ENCODE measurements at places on chromosomes 2 and 18.

- DNase-seq = no peak
Observed at GRCh38 chr2:202460119-202460518, 84.0 kb downstream of the BMPR2 start.

GRCh38 chr18:33606621-33607020 lies 28.6 kb downstream of the ASXL3 start:
- DNase-seq = no peak

DNA sequence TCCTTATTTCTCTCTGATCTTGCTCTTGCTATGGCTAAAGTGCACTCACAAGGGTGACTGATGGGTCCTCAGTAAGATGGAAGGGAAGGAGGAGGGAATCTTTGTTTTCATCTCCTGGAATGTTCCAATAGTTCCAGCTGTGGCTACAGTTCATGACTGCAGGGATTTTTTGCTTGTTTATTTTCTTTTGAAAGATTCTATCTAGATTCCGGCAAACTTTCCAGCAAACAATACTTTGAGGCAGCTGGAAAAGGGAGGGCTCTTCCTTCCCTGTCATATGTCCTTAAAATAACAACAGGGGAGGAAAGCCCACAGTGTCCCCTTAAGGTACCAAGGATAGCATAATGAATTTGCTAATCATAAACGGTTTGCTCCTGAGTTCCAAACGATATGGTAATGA lies 111.3 kb upstream of the SLC14A2 start:
- no peak for DNase-seq

- no peak for DNase-seq
Observed at GRCh38 chr18:45066210-45066609, 385.5 kb downstream of the SETBP1 start.

- no peak for DNase-seq
Observed at GRCh38 chr18:3985664-3986063, 469.4 kb downstream of the DLGAP1 start.

DNA sequence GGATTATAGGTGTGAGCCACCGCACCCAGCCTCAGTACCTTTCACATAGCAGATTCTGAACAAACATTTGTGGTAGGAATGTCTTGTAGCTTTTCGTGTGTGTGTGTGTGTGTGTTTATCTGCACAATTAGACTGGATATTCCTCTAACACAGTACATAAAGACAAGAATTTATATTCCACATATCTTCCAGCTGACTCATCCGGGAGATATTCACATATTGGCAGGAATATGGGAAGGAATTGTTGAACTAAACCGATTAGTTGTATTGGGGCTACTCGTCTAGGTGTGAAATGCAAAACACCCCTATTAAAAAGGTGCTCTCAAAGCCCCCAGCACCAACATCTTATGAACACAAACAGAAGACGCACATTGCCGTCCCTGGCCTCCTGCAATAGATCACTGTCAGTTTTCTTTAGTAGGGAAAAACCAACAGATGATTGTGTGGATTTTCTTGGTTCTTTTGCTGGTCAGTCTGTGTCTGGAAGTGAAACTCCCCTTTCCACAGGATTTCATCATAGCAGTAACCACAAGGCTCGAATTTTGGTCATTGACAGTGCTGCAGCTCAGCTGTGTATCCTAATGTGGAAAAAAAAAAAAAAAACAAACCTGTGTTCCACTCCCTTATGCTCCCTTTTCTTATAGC lies 208.5 kb upstream of the ACVR2A start:
- DNase-seq = no peak

GRCh38 chr2:218329027-218329825 lies 27.4 kb upstream of the CATIP start:
- DNase-seq = no peak

DNA sequence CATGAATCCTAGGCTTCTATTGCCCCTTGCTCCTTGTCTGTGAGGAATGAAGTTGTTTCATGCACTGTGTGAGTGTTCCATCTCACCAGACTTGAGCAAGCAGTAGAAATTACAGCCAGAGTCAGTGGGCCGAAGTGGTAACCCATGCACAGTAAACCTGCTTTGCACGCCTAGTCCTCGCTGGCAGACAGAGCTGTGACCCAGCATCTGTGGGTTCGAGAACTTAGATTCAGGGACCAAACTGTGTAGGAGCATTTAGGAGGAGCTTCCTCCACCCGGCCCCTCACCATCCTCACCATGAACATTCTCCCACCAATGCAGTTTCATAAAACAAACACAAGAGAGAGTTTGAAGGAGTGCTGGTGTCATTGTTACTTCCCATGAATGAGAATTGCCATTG lies 21.6 kb upstream of the TEX51 start:
- DNase-seq = no peak

DNA sequence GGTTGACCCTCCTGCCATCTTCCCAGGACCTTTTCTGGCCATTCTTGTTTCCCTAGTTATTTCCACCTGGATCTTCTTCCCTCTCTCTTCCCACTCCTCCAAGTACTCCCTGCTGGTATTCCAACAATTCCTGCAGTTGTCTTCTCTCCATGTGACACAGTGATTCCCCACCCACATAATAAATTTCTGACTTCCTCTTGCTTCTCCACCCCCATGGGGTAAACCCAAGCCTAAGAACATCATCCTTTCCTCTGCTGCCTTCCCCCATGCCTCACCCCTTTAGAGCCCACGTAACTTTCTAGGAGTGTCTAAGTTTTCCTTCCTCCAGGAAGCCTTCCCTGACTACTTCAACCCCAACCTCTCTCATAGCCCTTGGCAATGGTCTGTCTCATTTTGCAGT lies 72.6 kb downstream of the CELF4 start:
- no peak for DNase-seq

GRCh38 chr2:237307474-237307873 lies 106.5 kb downstream of the COL6A3 start:
- DNase-seq = no peak

GRCh38 chr2:206915121-206915520 lies 24.2 kb upstream of the CPO start:
- DNase-seq = no peak

- no peak for DNase-seq
Observed at GRCh38 chr2:215862351-215862771, 151.0 kb downstream of the MREG start.

DNA sequence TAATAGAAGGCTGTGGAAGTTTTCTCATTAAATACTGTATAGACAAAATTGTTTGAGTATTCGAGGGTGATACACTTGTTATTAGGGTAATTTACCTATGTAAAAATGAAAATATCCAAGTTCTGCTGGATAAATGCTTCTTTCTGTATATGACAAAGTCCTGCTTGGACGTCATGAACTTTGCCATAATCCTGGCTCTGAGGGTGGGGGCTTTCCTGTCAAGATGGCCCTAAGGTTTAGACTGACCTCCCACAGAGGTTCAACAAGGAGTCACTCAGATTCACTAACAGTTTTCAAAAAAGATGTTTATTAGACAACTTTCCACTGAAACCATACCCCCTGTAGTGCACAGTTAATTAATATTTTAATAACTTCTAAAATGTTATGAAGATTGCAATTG lies 52.5 kb upstream of the NABP1 start:
- no peak for DNase-seq
